Effector memory CD4-positive, alpha-beta T cell (primary cell): ENCODE measurements at places on chromosomes 4 and X.

GRCh38 chr4:99945718-99946355, 581 bp downstream of the DNAJB14 start:
- DNase-seq, result no peak

DNA sequence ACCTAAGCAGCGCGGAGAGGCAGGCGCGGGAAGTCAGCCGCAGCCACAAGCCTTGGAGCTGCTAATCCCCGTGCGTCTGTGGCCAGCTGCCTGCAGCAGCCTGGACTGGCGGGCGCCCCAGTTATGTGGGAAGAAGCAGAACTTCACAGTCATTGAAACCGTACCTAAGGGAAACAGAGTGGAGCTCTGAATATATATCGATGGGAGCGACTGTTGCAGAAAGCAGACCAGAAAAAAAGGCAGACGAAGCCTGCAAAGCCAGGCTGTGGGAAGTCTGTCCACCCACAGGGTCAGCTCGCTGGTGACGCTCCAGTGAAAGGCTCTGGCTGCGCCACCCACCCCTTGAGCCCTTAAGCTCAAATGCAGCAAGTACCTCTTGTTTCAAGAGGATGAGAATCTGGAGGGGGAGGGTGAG, 24.7 kb downstream of the KCNE5 start:
- no peak for DNase-seq

DNA sequence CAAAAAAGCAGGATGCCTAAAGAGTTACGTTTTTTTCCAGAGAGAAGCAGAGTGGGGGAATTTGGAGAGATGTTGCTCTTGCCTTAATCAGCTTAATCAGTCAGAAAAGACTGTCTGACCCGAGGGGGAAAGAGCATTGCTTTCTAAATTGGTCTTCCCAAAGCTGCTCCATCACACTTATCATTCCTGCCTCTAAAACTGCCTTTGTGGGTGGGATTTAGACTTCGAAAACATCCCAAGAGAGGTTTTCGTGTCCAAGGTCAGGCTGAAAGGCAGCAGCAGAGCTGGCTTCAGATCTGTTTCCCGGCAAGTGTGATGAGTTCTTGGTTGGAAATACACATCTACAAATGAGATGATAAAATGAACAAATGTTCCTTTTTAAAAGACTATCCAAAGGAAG, 155.2 kb downstream of the SH2D1A start:
- DNase-seq, result no peak

- DNase-seq, result no peak
Measured at GRCh38 chr4:114674080-114674479, 75.5 kb downstream of the UGT8 start.

DNA sequence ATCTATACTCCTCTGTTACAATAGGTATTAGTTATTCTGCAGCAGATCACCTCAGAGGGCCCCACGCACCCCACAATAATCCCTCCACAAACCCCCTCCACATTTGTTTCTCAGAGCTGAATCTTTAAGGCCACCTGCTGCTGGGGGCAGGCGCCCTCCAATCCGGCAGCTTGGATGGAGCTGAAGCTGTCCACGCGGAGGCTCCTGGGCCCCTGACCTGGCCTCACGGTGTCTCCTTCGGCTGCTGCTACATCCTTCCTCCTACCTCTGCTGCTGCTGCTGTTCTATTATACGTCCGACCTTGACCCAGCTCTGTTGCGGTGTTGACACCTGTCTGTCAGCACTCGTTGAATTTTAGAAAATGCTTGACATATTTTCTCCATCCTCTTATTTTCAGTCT, 430.2 kb upstream of the ZFP42 start:
- DNase-seq, result no peak
